Right renal pelvis (tissue), 4 donors: ENCODE measurements at places on chromosomes 12 and 14.

GRCh38 chr14:89304561-89304960 is 112.5 kb downstream of the FOXN3 start:
- no peak for DNase-seq

DNA sequence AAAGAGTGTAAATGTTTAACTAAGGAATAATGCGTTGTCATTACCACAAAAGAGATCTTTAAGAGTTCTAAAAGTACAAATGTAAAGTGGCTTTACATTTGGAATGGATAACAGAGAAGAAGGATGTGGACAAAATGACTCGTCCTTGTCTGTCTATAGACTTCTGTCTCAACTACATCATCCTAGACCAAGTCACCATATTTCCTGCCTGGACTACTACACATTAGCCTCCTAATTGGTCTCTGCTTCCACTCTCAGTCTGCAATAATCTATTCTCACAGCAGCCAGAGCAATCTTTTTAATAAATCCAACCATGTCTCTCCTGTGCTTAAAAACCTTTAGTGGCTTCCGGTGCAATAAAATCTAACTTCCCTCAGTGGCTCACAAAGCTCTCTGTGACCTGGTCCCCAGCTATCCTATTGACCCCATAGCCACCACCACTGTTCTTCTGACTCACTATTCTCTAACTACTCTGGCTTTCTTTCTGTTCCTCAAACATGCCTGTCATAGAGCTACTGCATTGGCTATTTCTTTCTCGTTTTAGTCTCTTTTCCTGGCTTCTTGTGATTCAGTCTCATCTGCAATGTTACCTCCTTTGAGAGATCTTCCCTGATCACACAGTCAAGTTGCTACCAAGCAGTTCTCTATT is 91.1 kb downstream of the MYF5 start:
- DNase-seq: no peak

DNA sequence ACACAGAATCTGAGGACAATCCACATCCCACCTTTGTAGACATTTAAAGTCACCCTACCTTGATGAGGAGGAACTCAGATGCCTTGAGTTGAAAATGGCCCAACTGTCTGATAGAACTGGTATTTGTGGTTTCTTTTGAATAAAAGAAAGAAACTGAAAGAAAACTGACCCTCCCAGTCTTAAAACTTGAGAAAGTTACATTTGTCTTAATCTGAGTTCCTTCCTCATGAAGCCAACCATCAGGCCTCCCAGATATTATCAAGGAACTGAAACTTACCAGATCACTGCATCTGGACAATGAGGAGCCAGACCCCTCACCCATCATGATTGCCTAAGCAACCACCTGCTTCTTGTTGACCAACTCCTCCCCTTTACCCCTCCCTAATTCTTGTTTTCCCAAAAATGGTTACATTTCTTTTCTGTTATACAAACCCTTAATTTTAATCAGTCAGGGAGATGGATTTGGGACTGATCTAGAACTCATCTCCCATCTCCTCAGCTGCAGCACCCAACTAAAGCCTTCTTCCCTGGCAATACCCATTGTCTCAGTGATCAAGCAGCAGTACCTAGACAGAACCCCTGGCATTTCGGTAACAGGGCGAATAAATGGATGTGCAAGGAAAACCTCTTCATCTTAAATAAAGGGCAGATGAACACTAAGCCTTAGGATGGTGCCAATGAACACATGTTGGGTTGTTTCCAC is 72.0 kb upstream of the RESF1 start:
- no peak for DNase-seq

DNA sequence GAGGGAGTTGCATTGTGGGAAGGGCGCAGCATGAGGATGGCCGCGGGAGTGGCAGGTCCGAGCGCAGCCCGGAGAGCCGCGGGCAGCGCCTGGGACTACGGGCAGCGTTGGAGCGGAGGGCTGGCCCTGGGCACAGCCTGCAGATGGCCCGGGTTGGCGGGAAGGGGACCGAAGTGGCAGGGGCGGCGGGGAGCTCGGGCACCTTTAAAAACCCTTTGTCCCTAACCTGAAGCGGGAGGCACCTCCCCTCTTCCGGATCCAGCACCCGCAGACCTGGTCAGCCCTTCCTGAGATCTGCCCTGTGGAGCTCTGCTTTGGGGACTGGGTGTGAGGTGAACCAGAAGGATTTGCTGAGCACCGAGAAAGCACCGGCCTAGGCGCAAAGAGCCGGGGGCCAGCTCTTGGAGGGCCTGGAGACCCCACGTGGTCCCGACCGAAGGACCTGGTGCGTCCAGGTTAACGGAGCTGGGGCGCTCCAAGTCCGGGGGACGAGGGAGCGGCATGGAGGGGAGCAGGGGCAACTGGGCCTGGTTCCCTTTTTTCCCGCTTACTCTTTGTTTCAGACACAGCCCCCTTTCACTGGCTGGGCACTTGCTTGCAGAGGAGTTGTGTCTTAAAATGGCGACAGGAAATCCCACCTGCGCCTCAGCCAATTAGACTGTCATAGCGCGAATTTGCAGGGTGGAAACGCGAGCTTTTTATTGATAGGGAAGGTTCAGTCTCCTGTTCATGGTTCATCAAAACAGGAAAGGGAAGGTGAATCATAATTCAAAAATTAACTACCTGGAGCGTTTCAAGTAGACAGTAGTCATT is 792 bp upstream of the SLC38A1 start:
- DNase-seq: no peak

DNA sequence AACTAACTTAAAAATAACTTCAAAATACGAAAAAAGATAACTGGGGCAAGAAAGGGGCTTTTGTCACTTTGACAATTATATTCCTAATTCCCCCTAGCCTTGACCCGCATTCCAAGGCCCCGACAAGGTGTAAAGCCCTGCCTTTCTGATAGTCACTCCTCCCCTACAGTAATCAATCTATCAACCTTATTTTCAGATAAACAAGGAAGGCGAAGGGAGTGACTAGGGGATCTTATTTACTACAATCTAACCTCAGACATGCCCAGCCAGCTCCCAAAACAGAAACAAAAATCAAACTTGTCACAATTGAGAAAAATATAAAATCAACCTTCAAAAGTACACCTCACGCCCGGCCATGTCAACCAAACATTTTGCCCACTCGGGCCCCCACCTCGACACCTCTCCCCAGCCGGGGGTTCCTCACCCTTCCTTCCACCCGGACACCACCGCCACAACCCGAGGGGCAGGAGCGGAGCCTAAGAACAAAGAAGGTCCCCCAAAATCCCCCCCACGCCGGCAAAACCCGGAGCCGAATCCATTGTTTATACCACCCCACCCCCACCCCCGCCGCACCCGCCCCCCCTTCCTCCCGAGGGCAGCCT is 562 bp downstream of the ZFYVE1 start:
- no peak for DNase-seq

DNA sequence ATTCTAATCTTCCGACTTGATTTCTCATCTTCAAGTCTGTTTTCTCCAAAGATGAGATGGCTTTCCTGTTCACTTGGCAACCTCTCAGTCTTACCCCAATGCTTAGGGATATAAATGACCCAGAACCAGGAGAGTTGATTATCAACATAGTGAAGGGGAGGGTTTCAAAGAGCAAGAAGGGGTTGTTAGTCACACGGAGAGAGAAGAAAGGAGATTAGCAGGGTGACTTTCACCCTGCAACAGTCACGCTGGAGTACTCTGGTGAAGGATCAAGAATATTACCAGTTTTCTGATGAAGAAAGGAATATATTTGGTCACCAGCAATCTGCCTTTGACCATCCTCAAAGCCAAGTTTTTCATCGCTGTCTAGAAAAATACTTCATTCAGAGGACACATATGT is at the start of gene TMEM52B:
TMEM52B (plus strand) TSS at position 212 of the 400 bp plus-strand sequence. CDS start 543 bp downstream, outside the sequence.
- no peak for DNase-seq

DNA sequence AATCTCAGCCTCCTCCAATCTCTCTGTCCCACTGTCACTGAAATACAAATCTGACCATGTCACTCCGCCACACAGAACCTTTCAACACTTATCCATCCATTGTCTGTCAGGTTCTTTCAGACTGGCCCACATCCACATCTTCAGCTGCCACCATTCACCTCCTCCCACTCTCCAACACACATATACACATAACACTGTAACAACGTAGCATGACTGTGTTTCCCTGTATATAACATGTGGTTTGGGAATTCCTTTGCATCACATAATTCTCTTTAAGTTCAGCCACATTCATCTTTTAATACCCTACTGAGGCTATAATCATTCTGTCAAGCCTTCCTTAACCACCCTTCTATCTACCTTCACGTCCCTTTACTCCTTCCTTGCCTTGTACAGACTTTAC is 99.2 kb downstream of the PPP2R5E start:
- no peak for DNase-seq

DNA sequence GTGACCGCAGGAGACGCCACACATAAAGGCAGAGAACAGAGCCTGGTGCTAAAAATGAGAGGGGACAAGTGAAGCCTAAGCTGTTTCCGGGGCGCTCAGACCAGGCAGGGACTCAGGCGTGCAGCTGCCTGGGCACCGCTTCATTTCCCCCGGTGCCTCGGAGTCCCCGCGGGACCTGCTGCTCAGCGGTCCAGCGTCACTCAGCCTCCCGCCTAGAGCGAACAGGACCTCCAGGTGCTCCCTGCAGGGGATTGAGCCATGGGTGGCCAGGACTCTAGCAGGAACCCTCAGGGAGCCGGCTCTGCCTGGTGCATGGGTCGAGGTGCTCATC is 31.0 kb downstream of the CCDC85C start:
- no peak for DNase-seq

- DNase-seq: no peak
Measured at GRCh38 chr14:22932146-22932545, 3.0 kb upstream of the PRMT5 start.

DNA sequence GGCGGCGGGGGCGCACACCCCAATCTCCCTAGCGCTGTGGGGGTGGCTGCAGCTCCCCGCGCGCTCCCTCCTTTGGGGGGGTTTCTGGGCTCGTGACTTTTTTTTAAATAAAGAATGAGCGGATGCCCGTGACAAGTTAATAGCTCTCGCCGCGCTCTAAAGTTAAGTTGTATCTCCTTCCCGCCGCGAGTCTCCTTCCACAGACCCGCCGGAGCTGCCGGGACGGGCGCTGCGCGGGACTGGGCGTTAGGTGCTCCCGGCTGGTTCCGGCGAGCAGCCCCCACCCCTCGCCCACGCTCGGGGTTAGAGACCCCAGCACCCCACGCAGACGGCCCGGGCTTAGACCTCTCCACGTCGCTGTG is 82.6 kb upstream of the HMGA2 start:
- no peak for DNase-seq

- no peak for DNase-seq
Measured at GRCh38 chr14:100441271-100441947, 118.3 kb downstream of the SLC25A47 start.

DNA sequence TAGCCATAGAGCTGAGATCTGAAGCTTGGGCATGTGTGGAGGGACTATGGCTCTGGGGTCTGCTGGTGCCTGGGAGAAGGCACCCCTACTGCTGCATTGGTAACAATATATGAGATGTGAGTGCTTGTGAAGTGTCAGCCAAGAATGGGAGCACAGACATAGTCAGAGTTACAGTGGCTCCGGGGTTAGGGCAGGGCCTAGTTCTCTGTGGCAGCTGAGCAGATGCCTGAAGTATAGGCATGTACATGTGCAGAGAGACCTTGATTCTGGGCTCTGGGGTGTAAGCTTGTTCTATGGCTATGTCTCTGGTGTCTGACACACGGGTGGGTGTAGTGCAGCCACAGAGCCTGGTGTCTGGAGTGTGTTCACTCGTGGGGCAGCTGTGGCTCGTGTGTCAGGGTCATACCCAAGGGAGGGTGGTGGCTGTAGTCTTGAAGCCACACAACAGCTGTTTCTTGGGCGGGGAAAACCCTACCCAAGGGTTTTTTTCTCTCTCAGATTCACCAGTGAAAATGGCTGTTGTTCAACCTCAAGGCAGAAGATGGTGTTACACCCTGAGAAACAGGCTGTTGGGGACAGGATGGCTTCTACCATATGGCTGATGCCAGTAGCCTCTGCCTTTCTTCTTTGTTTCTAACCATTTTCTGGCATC is 11.9 kb upstream of the TCL1A start:
- DNase-seq: no peak

DNA sequence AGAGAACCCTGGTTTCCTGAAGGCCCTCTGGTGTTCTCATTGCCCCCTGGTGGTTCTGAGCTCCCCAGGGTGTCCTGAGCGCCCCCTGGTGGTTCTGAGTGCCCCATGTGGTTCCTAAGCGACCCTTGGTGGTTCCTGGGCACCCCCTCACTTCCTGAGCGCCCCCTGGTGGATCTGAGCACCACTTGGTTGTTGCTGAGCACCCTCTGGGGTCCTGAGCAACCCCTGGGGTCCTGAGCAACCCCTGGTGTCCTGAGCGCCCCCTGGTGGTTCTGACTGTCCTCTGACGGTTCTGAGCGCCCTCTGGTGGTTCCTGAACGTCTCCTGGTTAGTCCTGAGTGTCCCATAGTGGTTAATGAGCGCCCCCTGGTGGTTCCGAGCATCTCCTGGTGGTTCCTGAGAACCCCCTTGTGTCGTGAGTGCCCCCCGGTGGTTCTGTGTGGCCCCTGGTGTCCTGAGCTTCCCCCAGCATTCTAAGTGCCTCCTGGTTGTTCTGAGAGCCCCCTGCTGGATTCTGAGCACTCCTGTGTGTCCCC is 568.3 kb downstream of the TMEM121 start:
- DNase-seq: no peak

DNA sequence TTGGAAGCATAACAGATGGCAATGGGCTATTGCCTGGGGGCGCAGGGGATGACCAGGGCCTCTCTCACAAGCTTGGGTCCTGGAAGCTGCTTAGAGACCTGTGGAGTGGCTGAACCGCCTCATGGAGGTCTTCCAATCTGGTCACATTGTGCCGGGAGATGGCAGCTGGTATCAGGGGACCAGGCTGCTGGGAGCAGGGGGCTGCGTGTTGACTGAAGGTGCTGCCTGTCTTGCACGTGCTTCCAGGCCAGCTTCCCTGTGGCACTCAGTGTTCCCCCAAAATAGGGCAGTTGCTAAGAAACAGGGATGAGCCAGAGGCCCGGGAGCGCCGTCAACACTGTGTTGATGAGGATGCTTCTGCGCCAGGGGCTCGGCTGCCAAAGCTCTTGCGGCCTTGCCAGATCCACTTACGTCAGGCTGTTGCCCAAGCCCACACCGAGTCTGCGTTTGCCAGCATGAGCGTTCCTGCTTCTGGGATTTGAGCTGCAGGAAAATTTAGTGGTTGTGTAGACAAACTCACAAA is 39.8 kb downstream of the ELK3 start:
- no peak for DNase-seq

- no peak for DNase-seq
Measured at GRCh38 chr12:53235742-53236442, 3.9 kb upstream of the RARG start.

- no peak for DNase-seq
Measured at GRCh38 chr12:53045696-53046045, 4.2 kb upstream of the TNS2 start.
